Esophagus squamous epithelium (tissue), 5 donors: ENCODE measurements at places on chromosomes 7 and 10.

DNA sequence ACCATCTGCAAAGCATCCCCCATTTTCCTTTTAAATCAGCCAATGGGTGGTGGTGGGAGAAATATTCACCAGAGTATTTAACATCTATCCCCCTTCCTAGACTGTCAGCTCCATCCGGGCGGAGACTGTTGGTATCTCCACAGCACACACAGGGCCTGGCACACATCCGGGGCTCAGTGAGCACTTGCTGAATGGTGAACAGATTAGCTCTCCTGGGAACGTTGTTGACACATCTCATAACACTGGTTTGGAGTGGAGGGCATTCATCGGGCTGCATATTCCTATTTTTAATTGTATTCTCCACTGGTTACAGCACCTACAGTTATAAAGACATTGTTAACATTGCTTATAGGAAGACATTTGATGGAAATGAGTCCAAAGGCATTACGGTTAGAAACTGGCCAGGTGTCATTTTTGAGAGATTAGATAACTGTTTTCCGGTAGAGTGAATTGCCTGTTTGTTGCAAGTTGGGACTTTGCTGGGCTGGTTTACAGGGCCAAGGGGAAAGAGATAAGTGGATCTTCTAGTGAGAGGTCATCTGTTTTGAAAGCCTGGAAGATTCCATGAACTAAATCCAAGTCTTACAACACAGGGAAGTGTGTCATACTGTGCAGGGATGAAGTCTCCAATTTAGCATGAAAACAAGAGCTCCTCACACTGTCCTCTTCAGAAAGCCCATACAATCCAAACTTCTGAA, 101.8 kb downstream of the EGFR start:
- no peak for DNase-seq

DNA sequence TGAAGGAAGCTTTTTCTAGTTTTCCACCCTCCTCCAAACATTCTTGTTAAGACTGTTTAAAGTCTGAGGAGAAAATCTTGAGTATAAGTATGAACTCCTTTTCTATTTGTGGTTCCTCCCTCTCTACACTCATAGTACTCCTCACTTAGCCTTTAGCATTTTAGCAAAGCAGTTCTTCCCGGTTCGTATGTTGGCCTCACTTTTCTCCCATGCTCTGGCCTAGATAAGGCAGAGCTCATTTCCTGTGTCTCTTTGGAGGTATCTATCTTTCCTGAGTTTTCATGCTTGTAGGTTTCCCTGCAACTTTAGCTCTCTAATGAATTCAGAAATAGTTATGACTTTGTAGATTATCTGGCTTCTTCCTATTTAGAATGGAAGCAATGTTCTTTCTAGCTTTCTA, 5.9 kb upstream of the OR2F1 start:
- no peak for DNase-seq

GRCh38 chr7:77549106-77549870, 12.2 kb downstream of the PTPN12 start:
- no peak for DNase-seq

GRCh38 chr10:3765146-3765545, 19.9 kb downstream of the KLF6 start:
- no peak for DNase-seq

DNA sequence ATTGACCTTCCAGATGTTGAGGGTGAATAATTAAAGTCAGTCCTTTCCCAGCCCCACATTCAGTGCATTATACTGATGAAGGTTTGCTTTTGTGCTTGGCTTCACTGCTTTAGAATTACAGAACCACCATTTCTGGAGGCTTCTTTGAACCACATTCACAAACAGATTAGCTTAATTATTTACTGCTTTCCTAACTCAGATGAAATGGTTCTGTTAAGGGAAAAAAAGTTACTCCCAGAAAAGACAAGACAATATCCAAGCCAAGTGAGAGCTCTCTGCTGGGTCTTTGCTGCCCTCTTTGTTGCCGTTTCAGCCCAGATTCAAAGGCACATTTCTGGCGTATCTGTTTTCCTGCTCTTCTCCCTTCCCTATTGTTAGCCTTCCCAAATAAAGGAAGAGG, 188.9 kb downstream of the AHR start:
- DNase-seq = no peak

DNA sequence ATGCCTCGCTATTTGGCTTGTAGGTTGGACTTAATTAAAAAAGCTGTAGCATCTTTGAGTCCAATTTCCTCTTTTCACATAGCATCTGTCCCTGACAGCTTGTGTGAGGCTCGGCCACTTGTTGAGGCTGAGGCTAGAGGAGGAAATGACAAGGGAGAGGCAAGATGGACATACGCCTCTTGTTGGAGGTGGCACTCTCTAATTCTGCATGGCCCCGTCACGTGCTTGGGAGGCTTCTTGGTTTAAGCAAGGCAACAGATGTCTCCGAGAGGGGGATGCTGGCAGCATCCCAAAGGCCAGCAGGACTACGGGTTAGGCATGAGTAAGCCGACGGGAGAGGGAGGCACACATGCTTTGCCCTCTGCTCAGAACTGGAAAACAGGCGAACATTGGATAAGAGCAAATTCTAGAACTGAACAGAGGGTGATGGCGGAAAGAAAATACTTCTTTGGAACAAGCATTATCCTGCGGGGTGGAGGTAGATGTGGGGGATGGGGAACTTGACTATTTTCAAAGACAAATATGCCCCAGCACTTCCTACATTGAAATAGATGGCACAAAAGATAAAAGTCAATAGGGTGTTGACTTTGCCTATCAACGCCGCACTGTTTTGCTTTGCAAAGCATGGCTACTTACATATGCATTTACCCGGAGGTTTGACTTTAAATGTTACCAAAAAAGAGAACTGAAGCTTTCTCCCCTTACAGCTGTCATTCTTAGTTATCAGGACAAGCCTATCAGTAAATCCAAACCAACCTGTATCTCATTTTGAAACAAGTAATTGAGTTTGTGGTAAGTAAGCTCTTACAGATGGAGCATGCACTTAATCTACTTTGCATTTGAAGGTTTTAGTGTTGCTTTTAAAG, 94.8 kb downstream of the CHN2 start:
- DNase-seq = no peak

GRCh38 chr7:33327427-33327826, 198.1 kb downstream of the BBS9 start:
- no peak for DNase-seq

DNA sequence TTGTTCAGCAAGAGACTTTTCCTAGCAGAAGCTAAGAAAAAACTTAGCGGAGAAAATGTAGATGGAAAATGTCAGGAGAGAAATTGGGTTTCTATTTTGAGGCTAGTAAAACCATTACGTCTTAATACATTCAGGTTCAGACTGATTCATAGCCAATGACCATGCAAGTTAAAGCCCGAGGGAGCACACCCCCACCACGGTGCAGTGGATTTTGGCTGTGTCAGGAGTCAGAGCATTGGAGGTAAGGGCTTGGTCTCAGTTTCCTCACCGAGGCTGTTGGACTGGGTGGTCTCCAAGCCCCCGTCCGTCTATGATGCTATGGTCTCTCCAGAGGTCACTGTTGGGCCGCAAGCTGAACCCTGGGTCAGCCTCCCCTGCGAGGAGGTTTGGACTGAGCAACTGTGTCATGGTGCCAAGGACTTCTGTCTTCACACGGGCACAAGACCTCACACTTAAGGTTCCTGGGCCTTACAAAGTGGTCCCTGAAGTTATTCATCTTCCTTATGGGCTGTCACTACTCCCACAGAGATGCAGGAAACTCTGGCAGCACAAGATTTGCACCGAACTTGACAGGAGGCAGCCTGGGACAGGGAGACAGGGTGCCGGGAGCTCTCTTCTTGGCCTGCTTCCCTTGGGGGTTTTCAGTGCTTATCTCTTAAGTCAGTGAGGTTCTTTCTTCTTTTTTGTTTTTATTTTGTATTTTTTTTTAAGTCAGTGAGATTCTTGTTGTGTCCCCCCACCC, 186.8 kb downstream of the PHTF2 start:
- no peak for DNase-seq

DNA sequence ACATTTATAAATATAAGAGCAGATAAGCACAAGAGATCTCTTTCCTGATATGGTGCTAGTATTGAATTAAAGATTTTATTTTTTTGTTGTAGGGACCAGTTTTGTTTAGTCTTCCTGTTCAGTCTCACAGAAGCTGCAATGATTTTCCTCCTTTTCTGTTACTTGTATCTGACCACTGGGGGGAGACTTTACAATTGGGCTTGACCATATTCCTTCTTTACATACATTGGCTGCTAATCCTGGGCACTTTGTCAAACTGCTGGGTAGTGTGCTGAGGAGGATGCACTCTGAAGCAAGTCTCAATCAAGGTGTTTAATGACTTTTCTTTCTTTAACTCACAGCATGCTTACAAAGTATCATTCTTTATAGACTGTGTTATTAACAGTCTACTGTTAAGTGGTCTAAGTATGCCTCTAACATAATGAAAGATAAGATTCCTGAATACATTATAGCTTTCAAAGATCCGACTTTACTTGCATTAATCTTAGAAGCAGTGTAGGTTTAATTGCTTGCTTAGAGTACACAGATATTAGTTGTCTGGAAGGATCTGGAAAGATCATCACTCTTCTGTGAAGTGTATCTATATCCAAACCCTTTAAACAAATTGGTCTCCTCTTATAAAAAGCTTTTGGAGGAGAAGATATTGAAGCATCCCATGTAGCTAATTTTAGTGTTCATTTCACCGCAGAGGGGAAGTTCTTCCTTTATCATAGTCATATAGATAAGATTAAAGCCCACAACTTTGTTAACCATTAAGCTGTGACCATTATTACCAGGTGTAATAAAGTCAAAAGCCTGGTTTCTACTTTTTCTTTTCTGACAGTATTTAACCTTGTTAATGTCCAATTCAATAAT, 3.1 kb downstream of the PALS2 start:
- DNase-seq = no peak

GRCh38 chr7:89029864-89030263, 234.3 kb upstream of the TEX47 start:
- DNase-seq = no peak

- DNase-seq = no peak
Observed at GRCh38 chr7:131480384-131481315, 75.8 kb downstream of the PODXL start.

DNA sequence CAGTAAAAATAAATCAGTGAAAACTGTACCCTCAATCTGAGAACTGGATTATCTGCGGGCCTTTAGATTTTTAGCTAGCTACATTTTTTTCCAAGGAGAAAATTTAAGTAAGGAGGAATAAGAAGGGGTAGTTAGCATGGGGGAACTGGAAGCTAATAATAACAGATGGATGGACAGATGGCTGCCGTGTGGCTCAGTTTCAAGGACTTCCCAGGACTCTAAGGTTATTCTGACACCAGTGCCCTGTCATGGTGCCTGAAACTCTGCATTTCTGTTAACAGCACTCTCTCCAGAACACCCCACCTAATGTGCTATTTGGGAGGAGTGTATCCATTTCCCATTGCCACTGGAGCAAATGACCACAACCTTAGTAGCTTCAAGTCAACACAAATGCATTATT, 75.7 kb upstream of the PDE1C start:
- DNase-seq = no peak

DNA sequence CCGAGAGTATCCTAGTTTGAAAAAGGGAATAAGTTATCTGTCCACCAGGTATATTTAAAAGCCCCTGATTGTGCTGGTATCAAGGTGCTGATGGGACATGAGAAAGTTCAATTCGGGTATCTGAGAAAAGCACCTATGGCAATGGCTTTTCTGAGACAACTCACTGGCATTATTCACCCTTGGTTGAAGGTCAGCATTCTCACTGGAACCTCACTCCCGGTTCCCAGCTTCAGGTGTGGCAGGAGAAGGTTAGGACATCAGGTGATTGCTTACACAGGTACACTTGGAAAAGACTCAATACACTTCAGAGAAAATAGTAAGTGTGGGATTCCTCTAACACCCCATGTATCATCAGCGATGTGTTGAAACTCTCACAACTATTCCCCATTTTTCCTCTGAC, 643.1 kb downstream of the INHBA start:
- DNase-seq = no peak

DNA sequence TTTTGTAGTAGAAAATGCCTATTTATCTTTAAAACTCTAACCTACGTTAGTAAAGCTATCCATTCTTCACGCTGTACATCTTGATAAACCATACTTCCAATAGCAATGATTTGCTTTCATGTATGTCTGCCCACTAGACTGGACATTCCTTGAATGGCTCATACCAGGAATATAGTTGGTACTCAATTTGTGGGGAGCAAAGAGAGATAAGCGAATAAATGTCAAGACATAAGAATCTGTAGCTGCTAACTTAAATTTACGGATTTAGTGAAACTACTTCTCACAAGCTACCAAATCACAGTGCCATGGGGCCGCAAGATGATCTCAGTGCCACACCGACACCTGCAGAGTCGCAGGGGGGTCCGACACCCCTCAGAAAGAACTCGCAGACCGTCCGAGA, 763 bp upstream of the RALA start:
- no peak for DNase-seq

- DNase-seq = no peak
Observed at GRCh38 chr10:4312051-4312835, 513.8 kb upstream of the AKR1E2 start.

- no peak for DNase-seq
Observed at GRCh38 chr10:119446441-119447277, 95.9 kb downstream of the RGS10 start.

DNA sequence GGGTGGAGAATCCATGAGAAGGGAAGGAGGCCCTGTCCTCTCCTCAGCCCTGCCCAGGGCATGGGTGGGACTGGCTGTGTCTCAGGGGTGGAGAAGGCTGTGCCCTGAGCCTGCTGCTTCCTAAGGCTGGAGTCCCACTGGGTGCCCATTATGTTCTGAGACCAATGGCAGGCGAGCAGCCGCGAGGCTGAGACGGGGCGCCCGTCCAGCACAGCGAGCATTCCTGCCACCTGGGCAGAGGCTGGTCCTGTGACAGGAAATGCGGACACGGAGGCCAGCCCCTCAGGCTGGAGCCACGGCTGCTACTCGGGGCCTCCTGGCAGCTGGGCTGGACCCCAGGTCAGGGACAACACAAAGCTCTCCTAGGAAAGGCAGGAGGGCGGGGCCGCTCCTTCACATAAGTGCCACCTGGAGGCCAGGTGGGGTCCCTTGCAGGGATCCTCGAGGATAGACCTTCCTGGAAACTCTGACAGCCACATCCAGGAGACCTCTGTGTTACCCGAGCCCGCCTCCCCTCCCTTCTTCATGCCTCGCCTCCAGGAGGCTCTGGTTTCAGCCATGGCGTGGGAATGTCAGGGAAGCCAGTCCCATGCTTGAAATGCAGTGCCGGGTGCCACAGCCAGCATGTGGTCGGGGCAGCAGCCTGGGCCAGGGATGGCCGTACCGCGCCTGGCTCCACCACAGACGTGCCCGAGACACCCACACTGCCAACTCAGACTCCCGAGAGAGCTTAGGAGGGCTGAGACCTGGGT, 173.9 kb downstream of the USP6NL start:
- no peak for DNase-seq

DNA sequence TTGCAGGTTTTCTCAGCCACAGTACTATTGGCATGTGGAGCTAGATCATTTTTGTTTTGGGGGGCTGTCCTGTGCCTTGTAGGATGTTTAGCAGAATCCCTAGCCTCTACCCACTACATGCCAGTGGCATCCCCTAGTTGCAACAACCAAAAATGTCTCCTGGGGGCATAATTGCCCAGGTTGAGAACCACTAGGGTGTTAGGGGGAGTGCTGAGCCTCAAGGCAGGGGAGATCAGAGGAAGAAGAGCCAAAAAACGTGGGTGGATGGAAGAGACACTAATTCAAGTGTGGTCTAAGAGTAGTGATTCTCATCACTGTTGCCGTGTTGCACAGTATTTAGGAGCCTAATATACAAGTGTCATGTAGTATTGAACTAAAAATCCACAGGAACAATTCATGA, 31.7 kb upstream of the CCNY start:
- DNase-seq = no peak

- DNase-seq = no peak
Observed at GRCh38 chr10:127563718-127564553, 14.8 kb downstream of the NPS start.
